ENCODE measurements at places on chromosomes 7 and 10.

DNA sequence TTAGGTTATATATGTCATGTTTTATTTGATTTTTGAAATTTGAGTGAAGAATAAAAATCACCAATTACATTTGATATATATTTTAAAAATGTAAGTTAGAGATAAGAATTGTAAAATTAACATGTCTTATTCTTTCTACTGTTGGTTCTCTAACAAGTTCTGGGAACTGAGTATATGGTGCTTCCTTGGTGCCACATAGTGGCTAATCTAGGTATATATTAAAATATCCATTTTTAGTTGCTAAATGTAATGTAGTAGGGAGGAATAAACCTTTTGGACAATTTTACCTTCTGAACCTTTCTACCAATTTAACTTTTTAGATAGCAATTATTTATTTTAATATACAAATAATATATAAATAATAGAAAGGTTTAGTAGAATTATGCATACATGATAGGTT, 17.5 kb downstream of the CFAP69 start:
- H3K36me3 ChIP-seq = no peaks in the 10 kb centered on the region
- no peaks in the 10 kb centered on the region for H3K27me3 ChIP-seq
- no peak for DNase-seq
- no peak overlapping the region for H3K27ac ChIP-seq
- no peaks in the 10 kb centered on the region for H3K4me1 ChIP-seq

DNA sequence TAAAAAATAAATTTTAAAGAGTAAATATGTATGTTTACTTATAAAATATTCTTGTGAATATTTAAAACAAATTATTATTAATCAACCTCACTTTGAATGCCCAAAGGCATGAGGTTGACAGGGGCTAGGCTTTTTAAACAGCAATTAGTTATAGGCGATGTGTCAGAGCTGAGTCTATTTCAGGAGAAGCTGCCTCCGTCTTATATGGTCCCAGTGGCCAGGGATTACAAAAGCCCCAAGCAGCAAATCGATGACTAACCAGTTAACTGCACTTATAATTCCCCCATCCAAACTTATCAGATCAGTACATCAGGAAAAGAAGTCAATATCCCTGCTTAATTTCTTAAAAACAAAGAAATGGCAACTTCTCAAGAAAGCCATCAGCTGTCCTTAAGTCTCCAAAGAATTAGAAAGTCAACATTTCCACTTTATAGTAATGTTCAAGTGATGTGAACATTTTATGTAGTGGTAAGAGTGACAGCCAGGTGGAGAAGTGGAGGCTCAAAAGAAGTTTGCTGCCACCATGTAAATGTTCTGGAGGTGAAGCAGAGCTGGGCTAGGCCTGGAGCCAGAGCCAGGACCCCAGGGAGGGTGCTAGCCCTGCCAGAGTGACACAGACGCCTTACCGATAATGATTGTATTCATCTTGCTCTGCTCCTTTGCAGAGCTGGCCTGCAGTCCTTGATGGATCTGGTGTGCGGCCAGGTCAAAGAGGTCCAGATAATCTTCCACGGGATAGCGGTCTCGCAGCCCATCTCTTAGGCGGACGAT, 51.5 kb downstream of the CHST15 start:
- H3K27me3 ChIP-seq = no peaks in the 10 kb centered on the region
- H3K4me3 ChIP-seq = no peak overlapping the region
- peaks cover 56% of the 10 kb centered on the region for H3K36me3 ChIP-seq
- DNase-seq = no peak
- peaks cover 24% of the 10 kb centered on the region for H3K4me1 ChIP-seq
- no peak overlapping the region for H3K27ac ChIP-seq

GRCh38 chr7:136167991-136168390, 190.8 kb upstream of the MTPN start:
- H3K4me3 ChIP-seq = no peak overlapping the region
- DNase-seq = no peak
- H3K4me1 ChIP-seq = no peaks in the 10 kb centered on the region

GRCh38 chr10:125343118-125343925, 183.0 kb upstream of the CTBP2 start:
- no peaks in the 10 kb centered on the region for H3K4me1 ChIP-seq
- DNase-seq = no peak
- H3K27ac ChIP-seq = no peak overlapping the region
- no peak overlapping the region for H3K4me3 ChIP-seq
- no peaks in the 10 kb centered on the region for H3K27me3 ChIP-seq

- no peak for DNase-seq
- H3K4me1 ChIP-seq = no peaks in the 10 kb centered on the region
- no peaks in the 10 kb centered on the region for H3K36me3 ChIP-seq
These were observed 105.3 kb upstream of the LRGUK start for GRCh38 chr7:134021836-134022235.

GRCh38 chr10:62819141-62819920, 3.2 kb upstream of the EGR2 start:
- peaks cover 42% of the 10 kb centered on the region for H3K4me1 ChIP-seq
- peaks cover 43% of the 10 kb centered on the region for H3K27me3 ChIP-seq
- no peak overlapping the region for H3K27ac ChIP-seq
- H3K36me3 ChIP-seq = no peaks in the 10 kb centered on the region
- H3K4me3 ChIP-seq = no peak overlapping the region
- no peak for DNase-seq
